ENCODE measurements at places on chromosomes 2 and 18.

- peak; percentile 50 for DNase-seq
These were observed 8.3 kb downstream of the EHBP1 start for GRCh38 chr2:62713837-62714236.

- DNase-seq = peak; percentile 85
These were observed 222.0 kb downstream of the KLHL29 start for GRCh38 chr2:23606968-23607367.

DNA sequence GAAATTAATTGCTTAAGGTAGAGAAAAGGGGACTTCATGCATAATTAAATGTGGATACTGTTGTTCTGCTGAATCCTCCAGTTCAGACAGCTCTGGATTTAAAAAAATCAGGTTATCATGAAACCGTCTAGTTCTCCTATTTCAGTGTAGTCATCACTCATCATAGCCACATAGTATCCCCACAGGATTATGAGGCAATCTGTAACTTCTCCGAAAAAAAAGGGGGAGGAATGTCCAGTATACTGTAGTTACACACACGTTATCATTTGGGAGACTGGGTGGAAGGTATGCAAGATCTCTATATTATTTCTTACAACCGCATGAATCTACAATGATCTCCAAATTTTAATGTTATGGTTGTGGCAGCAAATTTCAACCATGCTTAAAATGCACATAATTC lies 114.0 kb downstream of the HIBCH start:
- peak; percentile 91 for DNase-seq

GRCh38 chr2:196681510-196681909 lies 42.0 kb downstream of the CCDC150 start:
- DNase-seq = no peak

DNA sequence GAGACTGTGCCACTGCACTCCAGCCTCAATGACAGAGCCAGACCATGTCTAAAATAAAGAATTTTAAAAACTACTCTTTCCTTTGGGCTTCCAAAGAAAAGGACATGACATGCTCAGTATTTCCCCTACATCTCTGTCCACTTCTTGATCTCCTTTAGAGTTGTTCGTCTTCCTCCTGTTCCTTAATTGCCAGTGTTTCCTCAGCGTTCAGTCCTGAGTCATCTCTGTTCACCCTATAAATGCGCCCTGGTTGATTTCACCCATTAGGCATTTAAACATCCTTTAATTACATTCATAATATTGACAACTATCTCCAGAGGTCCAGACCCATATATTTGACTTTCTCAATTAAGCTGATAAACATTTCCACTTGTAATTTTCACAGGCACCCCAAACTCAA lies 64.0 kb downstream of the AAK1 start:
- no peak for DNase-seq

DNA sequence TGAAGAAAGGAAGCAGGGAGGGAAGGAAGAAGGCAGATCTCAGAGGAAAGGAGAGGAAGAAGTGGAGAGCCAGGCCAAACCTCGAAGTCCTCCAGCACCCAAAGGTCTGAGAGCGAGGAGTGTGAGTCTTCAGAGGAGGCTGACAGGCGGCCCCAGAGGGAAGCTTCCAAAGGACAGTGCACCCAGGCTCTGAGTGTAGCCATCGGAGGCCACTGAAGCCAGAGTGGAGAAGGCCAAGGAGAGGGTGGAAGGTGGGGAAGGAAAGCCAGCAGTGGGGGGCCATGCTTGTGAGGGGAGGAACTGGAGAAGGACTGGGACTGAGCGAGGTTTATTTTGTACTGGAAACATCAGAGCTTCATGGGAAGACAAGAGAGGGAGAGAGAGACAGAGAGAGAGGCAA lies 6.0 kb downstream of the ATP6V1B1 start:
- no peak for DNase-seq
